EH (cell line): ENCODE measurements at places on chromosomes 1 and 21.

- DNase-seq: no peak
These were observed 145.1 kb downstream of the CASZ1 start for GRCh38 chr1:10651389-10651766.

- DNase-seq: peak; percentile 9
These were observed 94.2 kb downstream of the AHCTF1 start for GRCh38 chr1:246837418-246838117.

DNA sequence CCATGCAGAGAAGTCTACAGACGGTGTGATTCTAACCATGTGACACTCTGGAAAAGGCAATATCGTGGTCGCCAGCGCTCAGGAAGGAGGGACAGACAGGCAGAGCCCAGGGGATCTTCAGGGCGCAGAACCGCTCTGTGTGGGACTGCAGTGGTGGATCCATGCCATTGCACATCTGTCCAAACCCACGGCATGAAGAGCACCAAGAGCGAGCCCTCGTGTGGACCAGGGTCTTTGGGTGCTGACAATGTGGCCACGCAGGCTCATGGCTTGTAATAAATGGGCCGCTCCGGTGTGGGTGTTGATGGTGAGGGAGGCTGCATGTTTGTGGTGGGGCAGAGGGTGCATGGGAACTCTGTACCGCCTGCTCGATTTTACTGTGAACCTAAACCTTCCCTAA, 25.3 kb upstream of the POFUT2 start:
- no peak for DNase-seq

DNA sequence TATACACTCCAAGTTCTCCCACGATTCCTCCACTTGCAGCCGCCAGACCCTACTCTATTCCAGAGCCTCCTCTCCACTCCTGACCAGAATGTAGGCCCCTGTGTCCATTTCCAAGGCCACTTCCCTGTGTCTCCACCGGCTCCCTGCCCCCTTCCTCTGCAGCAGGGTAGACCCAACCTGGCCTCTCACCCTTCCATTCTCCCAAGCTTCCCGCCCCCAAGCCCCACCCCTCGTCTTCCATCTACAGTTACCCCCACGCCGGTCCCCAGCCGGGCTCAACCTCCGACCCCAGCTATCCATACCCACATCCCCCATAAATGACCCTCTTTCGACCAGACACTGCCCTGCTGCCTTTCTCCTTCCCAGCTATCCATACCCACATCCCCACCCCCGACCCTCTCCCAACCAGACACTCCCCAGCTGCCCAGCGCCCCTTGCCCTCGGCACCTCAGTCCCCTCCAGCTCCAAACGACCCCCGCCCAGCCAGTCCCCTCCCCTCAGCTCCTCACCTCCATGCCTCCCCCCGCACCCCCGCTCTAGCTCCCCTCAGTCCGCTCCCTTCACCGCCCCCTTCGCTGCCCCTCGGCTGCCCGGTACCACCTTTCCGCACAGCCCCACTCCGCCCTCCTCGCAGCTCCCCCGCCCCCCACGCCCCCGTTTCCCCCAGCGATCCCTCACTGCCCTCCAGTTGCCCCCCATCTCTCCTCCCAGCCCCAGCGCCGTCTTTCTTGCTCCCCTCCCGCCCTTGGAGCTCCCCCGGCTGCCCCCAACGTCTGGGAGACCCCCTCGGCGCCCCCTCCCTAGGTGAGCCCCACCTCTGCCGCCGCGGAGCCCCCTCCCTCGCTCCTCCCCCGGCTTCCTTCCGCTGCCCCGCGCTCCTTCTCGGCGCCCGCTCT, 670 bp downstream of the RAB3B start:
- no peak for DNase-seq

DNA sequence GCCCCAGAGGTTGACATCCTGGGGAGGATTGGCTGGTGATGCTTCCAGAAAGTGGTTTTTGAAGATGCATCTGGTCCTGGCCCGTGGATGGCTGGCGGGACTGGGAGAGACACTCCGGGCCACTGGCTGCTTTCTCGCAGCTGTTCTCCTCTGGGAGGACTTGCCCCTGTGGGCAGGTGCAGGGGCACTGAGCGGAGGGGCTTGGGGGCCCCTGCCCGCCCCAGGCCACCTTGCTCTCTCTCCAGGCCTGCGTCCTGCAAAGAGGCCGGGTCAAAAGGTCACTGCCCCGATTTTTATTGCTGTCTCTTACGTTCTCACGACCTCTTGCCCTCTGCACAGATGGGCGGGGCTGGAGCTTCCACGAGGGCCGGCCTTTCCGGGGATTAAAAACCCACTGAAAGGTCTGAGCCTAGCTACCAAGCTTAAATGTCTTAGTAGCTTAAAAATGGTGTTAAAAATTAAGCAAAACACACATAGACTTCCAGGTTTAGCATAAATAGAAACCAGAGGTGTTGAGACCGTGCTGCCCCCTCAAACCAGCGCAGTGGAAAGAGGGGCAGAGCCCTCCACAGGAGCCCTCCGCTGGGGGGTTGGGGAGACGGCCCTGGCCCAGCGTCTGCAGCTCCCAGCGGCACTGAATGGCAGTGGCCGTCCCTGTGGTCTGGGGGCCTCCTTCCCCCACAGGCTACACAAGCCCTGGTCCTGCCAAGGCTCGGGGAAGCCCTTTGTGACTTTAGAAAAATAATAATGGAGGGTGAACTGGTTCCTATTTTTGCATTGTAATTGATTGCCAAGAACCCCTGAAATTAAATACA, 43.9 kb downstream of the SKI start:
- no peak for DNase-seq

GRCh38 chr1:109191377-109191776, 22.3 kb upstream of the SARS1 start:
- no peak for DNase-seq

GRCh38 chr1:1240822-1241587, 5.5 kb downstream of the C1QTNF12 start:
- peak; percentile 31 for DNase-seq

DNA sequence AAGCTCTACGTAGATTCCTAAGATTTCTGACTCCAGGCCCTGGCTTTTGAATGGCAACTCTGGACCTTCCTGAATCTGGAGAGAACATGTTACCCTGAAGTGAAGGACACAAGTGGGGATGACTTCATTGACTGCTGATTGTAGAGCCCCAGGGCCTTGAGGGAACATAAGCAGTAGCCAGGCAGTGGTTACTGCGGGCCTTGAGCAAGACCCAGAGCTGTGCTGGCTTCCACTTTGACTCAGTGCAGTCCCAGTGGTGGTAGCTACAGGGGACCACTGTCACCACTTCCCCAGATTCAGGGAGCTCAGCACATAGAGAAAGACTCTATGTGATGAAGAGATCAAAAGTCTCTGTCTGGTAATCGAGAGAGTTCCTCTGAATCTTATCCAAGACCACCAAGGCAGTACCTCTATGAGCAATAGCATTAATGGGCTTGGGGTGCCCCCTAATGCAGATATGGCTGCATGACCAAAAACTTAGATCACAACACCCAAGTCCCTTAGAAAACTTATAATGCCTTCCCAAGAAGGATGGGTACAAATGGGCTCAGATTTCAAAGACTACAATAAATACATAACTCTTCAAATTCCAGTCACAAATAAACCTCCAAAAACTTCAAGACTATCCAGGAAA, 1278.3 kb downstream of the AMY1C start:
- DNase-seq: no peak

GRCh38 chr1:1402072-1402900, 3.2 kb upstream of the CCNL2 start:
- DNase-seq: peak; percentile 55

GRCh38 chr21:24375201-24375600, 1232.1 kb downstream of the MRPL39 start:
- no peak for DNase-seq
